ENCODE measurements at places on chromosomes 13 and 19.

- peak; percentile 34 for DNase-seq
Measured at GRCh38 chr19:7865262-7865911, 8.8 kb downstream of the PRR36 start.

DNA sequence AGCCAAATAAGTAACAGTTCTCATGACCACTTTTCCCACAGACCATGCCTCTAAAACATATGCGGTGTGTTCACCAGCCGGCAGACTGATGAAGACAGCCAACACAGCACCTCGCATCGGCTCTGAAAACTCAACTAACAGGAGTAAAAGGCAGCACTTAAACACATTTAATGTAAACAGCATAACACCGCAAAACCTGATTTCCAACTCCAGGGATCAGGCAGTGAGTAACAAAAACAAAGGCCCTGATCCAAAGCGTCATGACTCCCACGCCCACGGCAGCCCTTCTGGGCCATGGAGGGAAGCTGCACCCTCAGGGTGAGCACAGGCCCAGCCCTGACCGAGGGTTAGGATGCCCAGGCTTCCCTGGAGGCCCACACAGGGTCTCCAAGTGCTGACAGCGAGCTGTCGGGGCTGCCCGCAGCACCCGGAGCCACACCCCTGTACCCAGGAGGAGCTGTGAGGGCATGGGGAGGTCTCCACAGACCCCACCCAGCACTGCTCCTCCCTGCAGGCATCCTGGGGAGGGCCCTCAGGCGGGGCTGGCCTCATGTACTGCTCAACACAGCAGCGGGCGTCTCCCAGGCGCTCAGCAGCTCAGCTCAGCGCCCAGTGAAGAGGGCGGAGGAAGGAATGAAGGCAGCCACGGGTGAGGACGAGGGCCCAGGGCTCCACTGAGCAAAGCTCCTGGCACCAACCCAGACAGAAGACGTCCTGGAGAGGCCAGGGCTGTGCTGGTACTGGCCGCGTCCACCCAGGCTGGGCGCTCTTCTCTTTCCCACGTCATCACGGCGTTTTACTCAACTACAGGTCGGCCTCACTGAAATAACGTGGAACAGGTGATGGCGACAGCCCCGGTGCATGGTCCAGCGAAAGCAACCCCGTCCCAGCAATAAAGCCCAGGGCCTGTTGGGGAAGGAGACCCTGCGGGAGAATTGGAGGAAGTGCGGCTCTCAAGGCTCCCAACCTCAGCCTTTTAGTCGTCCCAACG, 53.7 kb downstream of the RASA3 start:
- DNase-seq, result no peak

- DNase-seq, result peak; percentile 67
Measured at GRCh38 chr19:7348587-7349230, at the start of gene ARHGEF18. ARHGEF18 (plus strand) TSS chr19:7348937; CDS start chr19:7362891, 13,954 bp downstream.

GRCh38 chr19:47538812-47539211, 23.9 kb upstream of the NAPA start:
- no peak for DNase-seq

DNA sequence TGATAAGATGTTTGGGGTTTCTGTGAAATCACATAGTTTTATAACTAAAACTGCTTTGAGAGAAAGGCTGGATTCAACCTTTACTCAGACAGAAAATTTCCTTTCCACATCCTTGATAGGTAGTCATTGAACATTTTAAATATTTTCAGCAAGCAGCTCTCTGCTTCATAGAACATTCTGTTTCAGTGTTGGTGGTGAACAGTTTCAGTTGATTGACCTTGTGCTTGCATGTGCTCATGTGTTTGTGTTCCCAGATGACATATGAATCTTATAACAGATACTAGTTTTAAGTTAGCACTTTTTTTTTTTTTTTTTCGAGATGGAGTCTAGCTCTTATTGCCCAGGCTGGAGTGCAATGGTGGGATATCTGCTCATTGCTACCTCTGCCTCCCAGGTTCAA, 290.1 kb downstream of the HS6ST3 start:
- no peak for DNase-seq

DNA sequence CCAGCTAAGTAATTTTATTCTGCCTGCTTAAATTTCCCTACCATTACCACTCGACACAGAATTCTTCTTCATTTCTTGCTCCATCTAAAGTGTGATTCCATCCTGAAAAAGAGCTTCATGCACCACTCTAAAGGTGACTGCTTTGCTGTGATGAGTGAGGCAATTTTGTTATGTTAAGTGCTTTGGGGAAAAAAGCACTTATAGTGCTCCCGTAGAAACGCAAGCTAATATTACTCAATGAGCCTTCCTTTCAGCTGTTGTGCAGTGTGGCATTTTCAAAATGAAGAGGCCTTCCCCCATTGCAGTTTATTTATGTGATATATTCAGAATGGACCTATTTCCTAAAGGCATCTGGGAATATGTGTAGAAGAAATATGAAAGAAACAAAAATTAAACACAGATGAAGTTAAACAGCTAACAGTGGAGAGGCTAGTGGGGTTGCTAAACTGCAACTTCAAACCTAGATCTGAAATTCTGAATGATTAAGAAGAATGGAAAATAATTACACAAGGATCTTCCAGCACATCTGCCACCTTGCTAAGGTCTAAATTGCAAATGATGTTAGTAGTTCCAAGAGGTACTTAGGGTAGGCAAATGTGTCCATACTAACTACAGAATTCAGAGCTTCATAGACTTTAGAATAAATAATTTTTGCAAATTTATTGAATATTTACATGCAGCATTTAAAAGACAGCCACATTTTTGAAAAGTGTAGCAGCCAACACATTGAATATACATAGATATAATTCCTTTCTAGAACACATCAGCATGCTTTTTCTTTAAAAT, 211.7 kb downstream of the DCT start:
- no peak for DNase-seq

GRCh38 chr19:16575861-16576689, 3.9 kb upstream of the SLC35E1 start:
- no peak for DNase-seq

DNA sequence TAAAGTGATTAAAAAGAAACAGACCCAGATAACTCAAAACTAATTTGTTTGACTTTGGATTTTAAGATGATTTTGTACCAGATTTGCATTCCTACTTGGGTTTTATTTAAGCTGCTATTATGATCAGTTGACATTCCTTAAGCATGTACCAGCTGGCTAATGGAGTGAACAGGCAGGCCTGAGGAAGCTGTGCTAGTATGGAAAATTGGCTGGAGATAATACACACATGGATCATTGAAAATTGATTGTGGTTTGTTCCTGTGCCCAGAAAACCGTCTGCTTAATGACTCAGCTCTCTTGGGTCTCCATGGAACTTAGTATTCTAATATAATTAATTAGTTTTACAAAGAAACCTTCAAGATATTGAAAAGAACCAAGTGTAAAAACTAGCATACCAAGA, 22.6 kb downstream of the POLR1D start:
- no peak for DNase-seq

DNA sequence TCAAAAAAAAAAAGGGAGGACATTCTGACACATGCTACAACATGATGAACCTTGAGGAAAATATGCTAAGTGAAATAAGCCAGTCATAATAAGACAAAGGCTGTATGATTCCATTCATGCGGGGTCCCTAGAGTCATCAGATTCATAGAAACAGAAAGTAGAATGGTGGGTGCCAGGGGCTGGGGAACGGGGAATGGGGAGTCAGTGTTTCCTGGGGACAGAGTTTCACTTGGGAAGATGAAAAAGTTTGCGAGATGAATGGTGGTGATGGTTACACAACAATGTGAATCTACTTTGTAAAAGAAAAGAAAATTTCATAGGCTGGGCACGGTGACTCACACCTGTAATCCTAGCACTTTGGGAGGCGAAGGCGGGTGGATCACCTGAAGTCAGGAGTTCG, 6.1 kb upstream of the CLEC4G start:
- DNase-seq, result no peak

DNA sequence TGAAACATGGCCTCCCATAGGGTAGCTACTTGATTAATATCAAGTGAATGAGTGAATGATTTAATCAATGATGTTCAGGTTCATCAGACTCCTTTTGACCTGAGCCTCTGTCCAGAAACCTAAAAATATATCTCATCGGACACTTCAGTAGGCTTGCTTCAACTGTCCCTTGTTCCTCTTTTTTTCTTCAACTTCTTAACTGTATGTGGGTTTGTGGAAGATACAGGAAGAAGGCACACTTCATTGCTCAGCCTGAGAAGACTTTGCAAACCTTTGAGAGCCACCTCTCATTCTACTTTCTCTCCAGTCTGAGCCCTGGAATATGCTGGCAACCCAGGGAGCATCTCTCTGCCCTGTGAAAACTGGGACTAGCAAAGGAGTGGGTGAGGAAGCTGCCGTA, 557.0 kb downstream of the FGF9 start:
- no peak for DNase-seq

GRCh38 chr19:17052439-17052838, 22.8 kb downstream of the HAUS8 start:
- DNase-seq, result peak; percentile 13

GRCh38 chr13:66879988-66880387, 350.1 kb downstream of the PCDH9 start:
- DNase-seq, result no peak

- no peak for DNase-seq
Measured at GRCh38 chr13:49428041-49428763, 15.7 kb downstream of the CAB39L start.

GRCh38 chr19:3375221-3376090, 9.1 kb downstream of the NFIC start:
- no peak for DNase-seq

GRCh38 chr13:58032676-58033460, 401.3 kb downstream of the PCDH17 start:
- DNase-seq, result no peak

GRCh38 chr13:101846701-101847100, 394.2 kb downstream of the ITGBL1 start:
- no peak for DNase-seq

- DNase-seq, result no peak
Measured at GRCh38 chr19:44260343-44260681, 626 bp downstream of the ZNF233 start.

DNA sequence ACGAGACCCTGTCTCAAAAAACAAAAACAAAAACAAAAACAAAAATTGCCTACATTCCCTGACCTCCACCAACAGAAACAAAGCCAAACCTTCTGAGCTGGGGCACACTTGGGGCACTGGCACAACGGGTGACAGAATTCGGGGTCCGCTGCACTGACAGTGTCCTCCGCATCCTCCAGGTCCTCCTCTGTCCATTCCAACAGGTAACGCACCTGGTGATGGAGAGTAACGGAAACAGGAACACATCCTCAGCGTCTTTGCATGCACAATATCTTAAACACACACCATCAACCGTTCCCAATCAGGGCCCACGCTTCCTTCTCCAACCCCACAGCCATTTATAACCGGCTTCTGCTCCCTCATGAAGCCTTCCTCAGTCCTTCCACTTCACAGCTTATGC, 34.6 kb downstream of the PDCD5 start:
- DNase-seq, result no peak

GRCh38 chr13:108220041-108220440, 1.8 kb downstream of the ABHD13 start:
- DNase-seq, result no peak

- no peak for DNase-seq
Measured at GRCh38 chr19:56880592-56881190, 40.2 kb upstream of the PEG3 start.

GRCh38 chr13:43054803-43055802, 31.7 kb downstream of the DNAJC15 start:
- peak; percentile 60 for DNase-seq

DNA sequence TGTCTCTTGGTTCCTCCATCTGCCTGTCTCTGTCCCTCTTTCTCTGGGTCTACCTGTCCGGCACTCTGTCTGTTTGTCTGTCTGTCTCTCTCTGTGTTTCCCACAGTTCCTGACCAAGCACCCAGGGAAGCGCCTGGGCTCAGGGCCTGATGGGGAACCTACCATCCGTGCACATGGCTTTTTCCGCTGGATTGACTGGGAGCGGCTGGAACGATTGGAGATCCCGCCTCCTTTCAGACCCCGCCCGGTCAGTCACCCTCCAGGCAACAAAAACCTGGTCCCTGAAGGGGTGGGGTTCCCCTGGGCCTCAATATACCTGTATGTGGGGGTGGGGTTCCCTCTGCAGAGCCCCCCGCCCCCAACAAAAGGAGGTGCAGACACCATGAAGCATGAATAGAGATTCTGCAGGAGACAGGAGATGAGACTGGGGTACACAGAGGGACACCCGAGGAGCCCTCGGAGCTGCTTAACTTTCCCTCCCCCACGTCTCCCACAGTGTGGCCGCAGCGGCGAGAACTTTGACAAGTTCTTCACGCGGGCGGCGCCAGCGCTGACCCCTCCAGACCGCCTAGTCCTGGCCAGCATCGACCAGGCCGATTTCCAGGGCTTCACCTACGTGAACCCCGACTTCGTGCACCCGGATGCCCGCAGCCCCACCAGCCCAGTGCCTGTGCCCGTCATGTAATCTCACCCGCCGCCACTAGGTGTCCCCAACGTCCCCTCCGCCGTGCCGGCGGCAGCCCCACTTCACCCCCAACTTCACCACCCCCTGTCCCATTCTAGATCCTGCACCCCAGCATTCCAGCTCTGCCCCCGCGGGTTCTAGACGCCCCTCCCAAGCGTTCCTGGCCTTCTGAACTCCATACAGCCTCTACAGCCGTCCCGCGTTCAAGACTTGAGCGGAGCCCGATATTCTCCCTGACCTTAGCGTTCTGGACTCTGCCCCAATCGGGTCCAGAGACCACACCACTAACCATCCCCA, 2.6 kb upstream of the CACNG7 start:
- DNase-seq, result peak; percentile 62

- DNase-seq, result no peak
Measured at GRCh38 chr13:28056970-28057712, 43.2 kb downstream of the FLT3 start.

DNA sequence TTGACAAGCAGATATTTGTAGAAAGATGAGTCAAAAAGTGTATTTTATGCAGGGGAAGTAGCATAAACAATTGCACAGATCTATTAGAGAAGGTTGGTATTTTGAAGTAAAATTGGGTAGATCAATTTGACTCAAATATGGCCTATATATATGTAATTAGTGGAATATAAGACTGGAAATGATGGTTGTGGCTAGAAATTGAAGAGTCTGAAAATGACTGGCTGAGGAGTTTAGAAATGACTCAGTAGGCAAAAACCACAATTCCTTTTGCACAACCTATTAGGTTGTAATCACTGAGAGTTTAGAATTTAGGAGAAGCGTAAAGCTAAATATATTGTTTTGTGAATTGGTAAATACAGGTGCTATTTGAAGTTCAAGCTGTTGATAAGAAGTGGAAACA, 622.6 kb upstream of the PCDH20 start:
- DNase-seq, result no peak

DNA sequence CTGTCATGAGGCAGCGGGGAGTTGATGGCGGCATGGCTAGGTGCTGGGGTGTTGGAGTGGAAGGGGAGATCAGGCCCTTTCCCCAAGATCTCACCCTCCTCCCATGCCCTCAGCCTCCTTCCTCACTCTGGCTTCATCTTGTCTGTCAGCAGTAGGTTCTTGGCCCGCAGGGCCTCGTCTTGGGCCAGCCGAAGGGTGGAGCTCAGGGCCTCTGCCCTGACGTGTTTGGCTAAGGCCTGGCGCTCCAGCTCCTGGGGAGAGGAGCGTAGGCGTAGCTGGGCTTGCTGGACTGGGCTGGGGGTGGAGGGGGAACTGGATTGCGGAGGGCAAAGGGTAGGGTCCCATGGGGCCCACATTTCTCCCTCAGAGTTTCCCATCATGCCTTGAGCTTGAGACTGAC, 23.2 kb downstream of the TSKS start:
- no peak for DNase-seq

Measured in CD4-positive, alpha-beta T cell treated with Interferon alpha-2 for 1 hour (primary cell).